ENCODE measurements at places on chromosomes 3 and 15.
A peak's percentile ranks its signal among the peaks of the same experiment; 100 is the strongest.

DNA sequence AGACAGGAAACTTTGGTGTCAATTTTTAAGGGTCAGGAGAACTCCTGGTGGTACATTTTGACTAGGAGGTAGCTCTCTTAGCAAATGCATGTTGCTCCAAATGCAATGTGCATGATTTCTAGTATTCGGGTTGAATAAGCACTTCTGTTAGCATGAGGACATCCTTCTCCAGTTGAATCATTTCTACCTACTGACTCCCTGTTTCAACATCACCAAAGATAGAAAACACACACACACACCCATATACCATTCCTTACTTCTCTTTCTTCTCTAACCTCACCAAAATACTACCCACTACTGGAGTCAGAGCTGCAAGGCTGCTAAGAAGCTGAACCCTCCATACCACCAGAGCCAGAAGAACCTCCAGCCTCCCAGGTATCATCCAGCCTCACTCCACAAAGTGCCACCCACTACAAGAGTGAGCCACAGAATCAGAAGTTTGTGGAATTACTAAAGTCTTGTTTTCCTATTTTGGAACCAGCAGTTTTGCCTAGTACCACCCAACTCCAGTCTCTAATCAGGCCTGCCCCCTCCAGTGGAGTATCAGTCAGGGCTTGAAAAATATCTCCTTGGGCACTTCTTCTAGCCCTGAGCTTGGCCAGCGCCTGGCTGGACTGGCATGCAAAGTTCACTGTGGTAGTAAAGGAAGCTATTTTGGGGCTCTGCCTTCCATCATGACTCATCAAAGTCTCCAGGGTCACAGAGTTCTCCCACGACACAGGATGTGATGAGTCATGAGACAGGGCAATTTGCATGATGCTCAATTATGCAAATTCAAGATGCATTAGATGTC is 110.3 kb downstream of the CYP19A1 start:
- peak; percentile 86 for DNase-seq

DNA sequence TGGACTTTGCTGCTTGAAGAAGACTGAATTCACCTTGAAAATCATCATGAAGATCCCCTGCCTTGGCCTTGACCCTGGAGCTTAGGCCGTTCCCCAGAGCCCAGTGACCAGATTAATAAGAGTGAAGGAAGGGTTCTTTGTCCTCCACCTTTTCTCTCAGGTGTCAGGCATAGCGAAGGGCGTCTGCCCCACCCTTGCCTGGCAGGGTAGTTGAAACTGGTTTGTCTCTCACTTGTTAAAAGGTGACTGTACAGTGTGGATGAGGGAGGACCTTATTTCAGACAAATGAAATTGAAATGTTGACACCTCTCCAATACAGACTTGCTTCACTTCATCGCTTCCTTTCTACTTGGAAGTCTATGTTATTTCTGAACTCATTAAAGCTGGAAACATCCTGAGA is 223.7 kb upstream of the BHLHE40 start:
- no peak for DNase-seq

- no peak for DNase-seq
Measured at GRCh38 chr3:26560081-26560480, 62.5 kb upstream of the LRRC3B start.

GRCh38 chr3:43389388-43390254 is 103.3 kb downstream of the SNRK start:
- DNase-seq = peak; percentile 94

DNA sequence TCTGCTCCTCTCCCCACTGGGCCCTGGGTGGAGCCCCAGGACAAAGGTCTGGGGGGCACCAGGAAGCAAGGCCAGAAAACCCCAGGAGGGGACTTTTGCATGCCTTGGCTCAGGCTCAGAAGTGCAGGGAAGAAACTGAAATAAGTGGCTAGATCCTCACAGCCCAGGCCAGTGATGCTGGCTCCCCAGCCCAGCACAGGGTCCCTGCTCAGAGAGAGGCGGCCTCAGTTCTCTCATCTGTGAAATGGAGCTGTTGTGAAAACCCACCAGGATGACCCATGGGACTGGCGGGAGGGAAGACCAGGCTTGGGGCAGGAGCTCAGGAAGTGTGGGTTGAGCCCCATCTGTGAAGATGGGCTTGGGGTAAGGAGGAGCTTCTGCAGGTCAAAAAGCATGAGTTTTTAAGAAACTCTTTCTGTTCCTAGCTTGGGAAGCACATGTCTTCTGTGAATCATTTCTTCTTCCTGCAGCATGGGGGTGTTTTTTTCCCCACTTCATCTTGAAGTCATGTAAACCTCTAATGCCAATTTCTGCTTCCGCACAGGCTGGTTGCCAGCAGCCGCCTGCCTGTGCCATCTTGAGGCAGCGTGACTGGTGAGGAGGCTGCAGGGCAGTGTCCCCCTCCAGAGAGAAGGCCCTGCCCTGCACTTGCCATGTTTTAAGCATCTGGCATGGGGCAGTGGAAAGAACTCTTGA is 118.6 kb downstream of the SMAD6 start:
- DNase-seq = no peak

DNA sequence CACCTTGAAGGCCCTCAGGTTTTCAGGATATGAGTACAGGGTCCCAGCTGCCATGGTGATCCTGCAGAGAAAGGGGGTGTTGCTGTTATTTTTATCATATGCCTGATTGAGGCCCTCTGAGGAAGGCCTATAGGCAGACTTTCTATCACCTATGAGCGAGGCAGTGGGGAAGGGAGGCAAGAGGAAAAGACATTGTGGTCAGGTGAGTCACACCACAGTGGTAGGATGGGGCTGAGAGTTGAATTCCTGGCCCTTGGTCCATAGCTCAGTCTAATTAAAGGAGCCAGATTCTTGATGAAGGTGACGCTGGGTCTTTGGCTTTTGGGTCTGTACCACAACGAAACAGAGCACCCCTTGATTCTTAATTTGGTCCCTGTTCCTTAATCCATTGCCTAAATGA is 72.7 kb downstream of the ZNF621 start:
- no peak for DNase-seq

- no peak for DNase-seq
Measured at GRCh38 chr15:65956307-65956706, 87.0 kb downstream of the RAB11A start.

GRCh38 chr3:197339841-197340520 is 41.6 kb upstream of the DLG1 start:
- no peak for DNase-seq

- no peak for DNase-seq
Measured at GRCh38 chr3:115245438-115245837, 98.3 kb upstream of the ZBTB20 start.

GRCh38 chr3:133119176-133119575 is 81.0 kb downstream of the TMEM108 start:
- no peak for DNase-seq

GRCh38 chr3:126210606-126211005 is 30.2 kb upstream of the ALDH1L1 start:
- no peak for DNase-seq

- DNase-seq = no peak
Measured at GRCh38 chr3:16174389-16174788, at the start of gene GALNT15. GALNT15 (plus strand) TSS chr3:16174680; CDS start chr3:16175152, 472 bp downstream.

DNA sequence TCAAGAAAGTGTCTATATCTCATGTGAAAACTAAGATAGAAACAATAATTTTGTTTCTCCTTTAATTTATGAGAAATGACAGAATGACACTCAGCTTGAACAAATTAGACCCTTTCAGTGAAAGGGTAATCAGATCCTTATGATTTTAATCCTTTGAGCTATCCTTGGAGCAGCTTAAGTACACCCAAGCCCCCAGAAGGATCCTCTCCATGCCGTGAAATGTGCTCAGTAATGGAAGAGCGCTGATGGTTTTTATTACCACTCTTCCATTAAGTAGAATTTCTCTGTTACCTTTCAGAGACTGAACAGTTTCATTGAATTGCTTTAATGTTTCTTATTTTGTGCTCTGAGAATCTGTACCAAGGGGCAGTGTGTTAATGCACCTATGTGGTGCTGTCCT is 54.3 kb downstream of the HMG20A start:
- no peak for DNase-seq
